ENCODE measurements at places on chromosomes 1 and 21. TPM values are rescaled to one million over a fixed set of nuclear protein-coding genes. Genes with fewer than 3 reads are reported as not detected.
A peak's percentile ranks its signal among the peaks of the same experiment; 100 is the strongest.

GRCh38 chr1:59856725-59857338 lies 42.1 kb downstream of the HOOK1 start:
- no peak for DNase-seq
- no peak overlapping the region for H3K4me3 ChIP-seq
- H3K27me3 ChIP-seq = no peaks in the 10 kb centered on the region
- no peaks in the 10 kb centered on the region for H3K36me3 ChIP-seq
- no peaks in the 10 kb centered on the region for H3K4me1 ChIP-seq
- H3K27ac ChIP-seq = no peak overlapping the region

GRCh38 chr1:47478090-47478489 lies 40.2 kb downstream of the FOXD2 start:
- no peaks in the 10 kb centered on the region for H3K4me1 ChIP-seq
- H3K36me3 ChIP-seq = no peaks in the 10 kb centered on the region
- H3K27me3 ChIP-seq = peaks cover 10% of the 10 kb centered on the region
- H3K4me3 ChIP-seq = no peak overlapping the region
- DNase-seq = no peak
- H3K27ac ChIP-seq = no peak overlapping the region

The GJB3 gene
- total RNA-seq = not detected

DNA sequence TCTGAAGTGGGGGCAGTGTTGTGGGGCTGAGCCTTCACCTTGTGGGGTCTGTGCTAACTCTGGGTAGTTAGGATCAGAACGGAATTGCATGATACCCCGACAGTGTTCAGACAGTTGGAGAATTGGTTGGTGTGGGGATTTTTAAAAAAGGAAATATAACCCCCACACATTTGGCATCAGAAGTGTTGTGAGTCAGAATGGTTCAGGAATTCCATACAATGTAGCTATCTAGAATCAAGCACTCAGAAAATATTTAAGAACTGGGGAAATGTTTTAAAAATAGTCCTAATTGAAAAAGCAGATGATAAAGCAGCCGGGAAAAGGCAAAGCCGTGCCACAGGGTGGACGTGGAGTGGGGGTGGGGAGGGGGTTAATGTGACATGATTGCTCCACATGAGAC lies 6.5 kb upstream of the S100A7 start:
- peak; percentile 45 for DNase-seq
- no peak overlapping the region for H3K4me3 ChIP-seq
- H3K36me3 ChIP-seq = no peaks in the 10 kb centered on the region
- H3K27ac ChIP-seq = no peak overlapping the region

GRCh38 chr1:217495249-217495648 lies 135.6 kb downstream of the GPATCH2 start:
- peaks cover 5% of the 10 kb centered on the region for H3K4me1 ChIP-seq
- H3K4me3 ChIP-seq = no peak overlapping the region
- H3K27me3 ChIP-seq = no peaks in the 10 kb centered on the region
- no peaks in the 10 kb centered on the region for H3K36me3 ChIP-seq

DNA sequence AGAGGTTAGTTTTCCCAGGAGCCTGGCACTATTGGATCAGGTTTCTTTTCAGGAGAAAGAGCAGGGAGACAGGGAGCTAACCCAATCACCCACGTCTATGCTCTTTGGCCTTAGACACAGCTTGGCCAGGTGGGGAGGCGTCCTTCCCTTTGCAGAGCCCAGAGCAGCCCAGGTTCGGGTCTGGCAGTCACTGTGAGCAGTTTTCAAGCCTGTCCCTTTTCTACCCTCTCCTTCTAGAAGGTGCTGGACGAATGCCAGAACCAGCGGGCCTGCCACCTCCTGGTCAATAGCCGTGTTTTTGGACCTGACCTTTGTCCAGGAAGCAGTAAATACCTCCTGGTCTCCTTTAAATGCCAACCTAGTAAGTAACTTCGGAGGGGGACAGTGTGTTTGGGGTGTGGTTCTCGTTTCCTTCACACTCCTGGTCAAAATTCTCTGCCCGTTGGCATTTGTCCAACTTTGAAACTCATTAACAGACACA lies 44.9 kb downstream of the EVA1C start:
- peak; percentile 33 for DNase-seq
- H3K27me3 ChIP-seq = no peaks in the 10 kb centered on the region
- no peak overlapping the region for H3K4me3 ChIP-seq
- H3K27ac ChIP-seq = no peak overlapping the region

DNA sequence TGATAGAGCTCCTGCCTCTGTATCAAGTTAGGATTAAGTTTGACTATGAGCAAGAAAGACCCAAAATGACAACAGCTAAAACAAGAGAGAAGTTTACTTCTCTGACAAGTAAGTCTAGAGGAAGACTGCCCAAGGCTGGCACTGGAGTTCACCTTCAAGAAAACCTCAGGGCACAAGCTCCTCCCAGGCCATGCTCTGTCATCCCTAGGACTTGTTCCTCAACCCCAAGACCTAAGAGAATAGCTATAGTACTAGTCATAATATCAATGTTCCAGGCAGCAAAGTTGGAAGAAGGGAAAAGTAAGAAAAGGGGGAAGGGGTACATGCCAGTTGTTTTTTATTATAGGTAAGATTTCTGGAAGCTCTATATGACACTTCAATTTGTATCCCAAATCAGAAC lies 26.4 kb upstream of the DARS2 start:
- H3K27ac ChIP-seq = no peak overlapping the region
- H3K36me3 ChIP-seq = peaks cover 21% of the 10 kb centered on the region
- no peak overlapping the region for H3K4me3 ChIP-seq
- H3K27me3 ChIP-seq = no peaks in the 10 kb centered on the region
- DNase-seq = peak; percentile 28
- H3K4me1 ChIP-seq = no peaks in the 10 kb centered on the region

GRCh38 chr1:175629318-175629694 lies 114.1 kb downstream of the TNR start:
- no peaks in the 10 kb centered on the region for H3K36me3 ChIP-seq
- DNase-seq = no peak
- H3K4me1 ChIP-seq = no peaks in the 10 kb centered on the region
- no peaks in the 10 kb centered on the region for H3K27me3 ChIP-seq

The GBP2 gene
- total RNA-seq = 5.4 TPM

- no peaks in the 10 kb centered on the region for H3K36me3 ChIP-seq
- H3K27me3 ChIP-seq = no peaks in the 10 kb centered on the region
- H3K27ac ChIP-seq = peak overlapping the region; percentile 95
- peak overlapping the region; percentile 82 for H3K4me3 ChIP-seq
Measured at GRCh38 chr1:52142220-52143183, 613 bp downstream of the ZFYVE9 start.

The KIAA1614 gene
- 8.6 TPM for total RNA-seq

DNA sequence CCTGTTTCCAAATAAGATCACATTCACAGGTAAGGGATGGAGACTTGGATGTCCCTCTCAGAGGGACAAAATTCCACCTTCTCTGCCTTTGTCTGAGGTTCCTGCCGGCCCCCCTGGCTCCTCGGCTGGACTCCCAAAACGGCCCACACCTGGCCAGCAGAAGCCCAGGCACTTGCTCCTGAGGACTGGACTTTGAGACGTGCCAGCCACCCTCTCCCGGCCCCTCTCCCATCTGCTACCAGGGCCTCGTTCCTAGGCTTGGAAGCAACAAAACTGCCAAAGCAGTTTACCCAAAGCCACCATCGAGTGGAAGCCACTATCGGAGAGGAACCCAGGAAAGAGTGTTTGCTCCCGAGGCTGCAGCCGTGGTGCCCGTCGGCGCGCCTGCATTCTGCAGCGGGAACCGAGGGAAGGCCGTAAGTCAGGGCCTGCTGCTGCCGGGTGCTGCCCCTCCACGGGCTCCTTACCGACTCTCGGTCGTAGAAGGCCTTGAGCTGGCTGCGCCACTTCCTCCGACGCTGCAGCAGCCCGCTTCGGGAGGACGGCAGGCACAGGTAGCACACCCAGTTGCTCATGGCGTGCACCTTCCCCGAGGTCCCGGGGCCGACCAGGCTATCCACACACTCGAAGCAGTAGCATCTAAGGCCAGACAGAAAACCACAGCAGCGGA lies 3.5 kb downstream of the DNMT3L start:
- DNase-seq = no peak
- H3K4me1 ChIP-seq = no peaks in the 10 kb centered on the region
- H3K27me3 ChIP-seq = 0 out of 2 replicates have a peak, but pooled peaks cover 7% of the 10 kb centered on the region

The PYCR2 gene
- 59.1 TPM for total RNA-seq

DNA sequence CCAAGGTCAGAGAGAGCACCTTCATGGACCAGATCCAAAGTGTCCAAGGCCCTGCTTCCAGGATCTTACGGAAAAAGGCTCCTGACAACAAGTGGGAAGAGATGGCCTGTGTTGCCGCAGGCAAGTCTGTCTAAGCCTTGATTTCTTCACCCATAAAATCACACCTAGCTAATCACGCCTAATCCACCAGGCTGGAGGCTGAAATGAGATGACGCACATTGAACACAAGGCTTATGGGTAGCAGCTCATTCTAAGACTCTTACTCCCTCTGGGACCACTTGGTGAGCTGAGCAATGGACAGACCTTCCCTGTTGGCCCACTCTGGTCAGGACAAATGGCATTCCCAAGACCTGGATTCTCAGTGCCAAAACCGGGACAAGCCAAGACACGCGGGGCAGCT lies 38.2 kb downstream of the GRIK3 start:
- no peaks in the 10 kb centered on the region for H3K27me3 ChIP-seq
- H3K4me1 ChIP-seq = no peaks in the 10 kb centered on the region
- H3K36me3 ChIP-seq = no peaks in the 10 kb centered on the region

GRCh38 chr1:153827168-153827964 lies 52.2 kb downstream of the SLC27A3 start:
- H3K27ac ChIP-seq = no peak overlapping the region
- H3K4me3 ChIP-seq = no peak overlapping the region
- no peak for DNase-seq
- peaks cover 14% of the 10 kb centered on the region for H3K36me3 ChIP-seq
- no peaks in the 10 kb centered on the region for H3K27me3 ChIP-seq
- H3K4me1 ChIP-seq = no peaks in the 10 kb centered on the region

DNA sequence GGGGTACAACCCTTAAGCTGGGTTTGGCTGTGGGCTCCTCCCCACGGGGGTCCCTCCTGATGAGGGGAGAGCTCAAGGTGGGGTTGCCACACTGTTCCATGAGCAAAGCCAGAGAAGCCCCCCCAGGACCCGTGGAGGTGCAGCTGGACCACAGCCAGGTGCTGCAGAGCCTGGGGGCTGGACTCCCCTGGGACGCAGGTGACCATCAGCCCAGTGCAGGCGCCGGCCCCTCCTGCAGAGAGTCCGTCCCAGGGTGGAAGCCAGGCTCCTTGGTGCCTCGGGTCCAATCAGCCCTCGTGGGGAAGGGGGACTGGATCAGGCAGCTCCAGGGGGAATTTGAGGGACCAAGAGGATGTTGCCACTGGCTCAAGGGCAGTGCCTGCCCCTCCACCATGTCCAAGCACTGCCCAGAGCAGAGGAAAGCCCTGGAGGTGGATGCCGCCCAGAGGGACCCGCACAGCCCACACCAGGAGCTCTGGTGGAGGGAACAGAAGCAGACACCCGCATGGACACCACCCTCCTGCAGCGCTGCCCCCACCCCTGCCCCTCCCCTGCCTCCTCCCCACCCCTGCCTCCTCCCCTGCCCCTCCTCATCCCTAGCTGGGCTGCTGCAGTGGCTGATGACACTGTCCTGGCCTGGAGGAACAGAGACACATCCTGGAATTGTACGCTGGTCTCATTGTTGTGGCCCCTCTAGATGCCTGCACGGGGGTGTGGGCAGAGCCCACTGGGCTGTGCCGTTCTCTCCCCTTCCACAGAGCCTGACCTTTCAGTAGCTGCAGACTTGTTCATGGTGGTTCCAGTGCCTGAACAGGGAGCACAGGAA lies 30.8 kb upstream of the COL18A1 start:
- no peaks in the 10 kb centered on the region for H3K36me3 ChIP-seq
- DNase-seq = no peak
- peaks cover 7% of the 10 kb centered on the region for H3K4me1 ChIP-seq
- H3K4me3 ChIP-seq = no peak overlapping the region
- no peaks in the 10 kb centered on the region for H3K27me3 ChIP-seq

The ACADM gene
- total RNA-seq = 29.5 TPM

The VWA5B1 gene
- not detected for total RNA-seq

GRCh38 chr21:46555678-46556077 lies 49.2 kb downstream of the S100B start:
- DNase-seq = no peak
- H3K36me3 ChIP-seq = peaks cover 13% of the 10 kb centered on the region
- H3K4me3 ChIP-seq = no peak overlapping the region
- H3K4me1 ChIP-seq = no peaks in the 10 kb centered on the region
- no peak overlapping the region for H3K27ac ChIP-seq
- H3K27me3 ChIP-seq = no peaks in the 10 kb centered on the region

The LCE3E gene
- total RNA-seq = not detected

The KRTAP21-2 gene
- not detected for total RNA-seq

GRCh38 chr1:112268408-112268807 lies 127.6 kb upstream of the CTTNBP2NL start:
- H3K4me1 ChIP-seq = no peaks in the 10 kb centered on the region
- H3K27me3 ChIP-seq = no peaks in the 10 kb centered on the region
- H3K4me3 ChIP-seq = no peak overlapping the region

DNA sequence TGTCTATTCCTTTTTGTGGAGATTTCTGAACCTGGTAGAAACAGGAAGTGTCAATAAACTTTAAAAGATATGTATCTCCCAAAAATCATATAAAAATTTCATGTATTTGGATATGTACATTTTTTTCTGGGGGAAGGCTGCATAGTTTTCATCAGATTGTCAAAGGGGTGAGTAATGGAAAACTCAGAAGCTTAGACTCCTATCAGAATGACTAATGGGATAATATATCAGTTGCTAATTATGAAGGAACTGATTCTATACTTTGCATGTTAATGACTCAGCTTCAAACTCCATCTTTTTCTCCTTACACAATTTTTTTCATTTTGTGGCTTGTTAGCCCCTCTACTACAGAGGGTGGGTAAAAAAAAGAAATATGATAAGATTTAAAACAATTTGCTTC lies 55.9 kb downstream of the GON4L start:
- peaks cover 12% of the 10 kb centered on the region for H3K4me1 ChIP-seq
- H3K27ac ChIP-seq = no peak overlapping the region
- H3K4me3 ChIP-seq = no peak overlapping the region
- peaks cover 29% of the 10 kb centered on the region for H3K36me3 ChIP-seq

- no peaks in the 10 kb centered on the region for H3K36me3 ChIP-seq
- no peaks in the 10 kb centered on the region for H3K27me3 ChIP-seq
- H3K4me3 ChIP-seq = no peak overlapping the region
- peaks cover 14% of the 10 kb centered on the region for H3K4me1 ChIP-seq
- no peak for DNase-seq
- no peak overlapping the region for H3K27ac ChIP-seq
Measured at GRCh38 chr1:15830258-15830657, 17.2 kb upstream of the SPEN start.

DNA sequence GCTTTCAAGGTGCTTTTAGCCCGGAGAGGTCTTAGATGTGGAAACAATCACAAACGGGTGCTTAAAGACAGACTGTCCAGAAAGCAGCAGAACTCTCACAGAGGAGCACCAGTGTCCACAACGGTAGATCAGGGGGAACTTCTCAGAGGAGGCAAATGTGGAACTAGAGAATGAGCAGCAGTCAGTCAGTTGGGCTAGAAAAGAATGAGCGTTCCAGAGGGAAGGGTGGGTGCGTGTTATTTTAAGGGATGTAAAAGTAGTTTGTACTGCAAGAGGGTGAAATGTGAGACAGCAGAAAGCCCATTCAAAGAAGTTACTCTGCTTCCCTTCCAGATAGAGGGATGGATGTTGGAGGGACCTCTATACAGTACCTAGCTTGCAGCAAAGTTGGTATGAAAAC lies 30.9 kb downstream of the RGS5 start:
- DNase-seq = no peak
- H3K27me3 ChIP-seq = no peaks in the 10 kb centered on the region
- H3K27ac ChIP-seq = no peak overlapping the region
- H3K36me3 ChIP-seq = no peaks in the 10 kb centered on the region
- no peak overlapping the region for H3K4me3 ChIP-seq

- H3K36me3 ChIP-seq = no peaks in the 10 kb centered on the region
- H3K4me1 ChIP-seq = no peaks in the 10 kb centered on the region
- no peak for DNase-seq
- no peak overlapping the region for H3K27ac ChIP-seq
- no peaks in the 10 kb centered on the region for H3K27me3 ChIP-seq
- no peak overlapping the region for H3K4me3 ChIP-seq
Measured at GRCh38 chr21:40847951-40848350, 993 bp upstream of the DSCAM start.

Data from GM23248 (cell line).